ENCODE measurements at places on chromosomes 3 and 15.

DNA sequence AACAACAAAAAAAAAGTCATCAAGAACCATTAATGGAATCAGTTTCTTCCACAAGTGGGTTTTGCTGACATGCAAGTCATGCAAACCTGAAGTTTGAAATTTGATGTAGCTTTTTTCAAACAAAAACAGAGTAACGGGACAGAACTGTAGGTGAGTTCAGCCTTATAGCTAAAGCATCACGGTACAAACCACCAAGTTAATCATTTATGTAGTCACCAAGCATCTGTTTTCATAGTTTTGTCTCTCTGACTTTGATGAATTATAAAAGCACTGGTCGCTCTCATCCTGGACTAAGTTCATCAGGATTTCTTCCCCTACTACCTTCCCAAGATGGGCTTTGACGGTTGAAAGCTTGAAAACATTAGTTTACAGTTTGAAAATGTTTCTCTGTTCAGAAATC lies 117.0 kb upstream of the SAMMSON start:
- DNase-seq, result no peak

GRCh38 chr3:160081958-160082533 lies 93.4 kb downstream of the IL12A start:
- DNase-seq, result no peak

DNA sequence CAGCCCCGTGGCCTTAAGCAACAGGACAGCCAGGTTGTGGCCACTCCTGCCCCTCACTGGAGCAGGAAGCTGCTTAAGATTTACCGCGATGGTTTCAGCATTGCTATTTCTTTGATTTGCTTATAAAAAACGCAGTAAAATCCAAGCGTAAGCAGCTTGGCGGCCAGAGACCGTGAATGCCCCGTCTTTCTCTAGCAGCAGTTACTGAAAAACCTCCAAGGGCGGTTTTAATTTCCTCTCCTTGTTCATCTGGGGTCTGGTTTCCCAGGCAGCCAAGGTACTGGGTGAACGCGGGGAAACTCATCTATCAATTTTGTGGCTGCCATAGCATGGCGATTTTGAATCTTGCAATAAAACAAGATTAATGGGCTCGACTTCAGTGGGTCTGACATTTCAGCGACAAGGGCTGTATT lies 130.3 kb downstream of the MINAR1 start:
- DNase-seq, result no peak

DNA sequence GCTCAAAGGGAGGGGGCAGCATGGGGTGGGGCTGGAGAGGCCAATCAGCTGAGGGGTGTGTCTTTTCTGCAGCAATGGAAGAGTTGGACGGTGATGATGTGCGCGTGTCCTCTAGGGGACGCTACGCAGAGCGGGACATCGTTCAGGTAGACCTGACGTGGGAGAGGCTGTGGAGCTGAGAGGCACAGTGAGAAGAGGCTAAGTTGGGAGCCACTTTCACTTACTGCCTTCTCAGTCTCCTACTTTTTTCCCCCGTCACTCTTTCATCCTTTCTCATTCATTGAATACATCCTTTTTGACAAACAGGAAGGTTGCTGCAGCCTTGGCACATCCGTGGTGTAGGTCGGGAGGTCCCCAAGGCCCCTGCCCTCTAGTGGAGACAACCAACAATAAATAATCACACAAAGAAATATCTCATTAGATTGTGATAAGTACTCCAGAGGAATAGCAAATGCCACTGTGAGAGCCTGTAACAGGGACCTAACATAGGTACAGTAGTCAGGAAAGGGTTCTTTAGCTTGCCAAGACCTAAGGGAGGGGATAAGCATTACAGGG lies 4.4 kb upstream of the BRPF1 start:
- DNase-seq, result no peak
